Upper lobe of left lung (tissue), 6 donors: ENCODE measurements at places on chromosomes 5 and 9. TPM values are rescaled to one million over a fixed set of nuclear protein-coding genes. Genes with fewer than 3 reads are reported as not detected.

DNA sequence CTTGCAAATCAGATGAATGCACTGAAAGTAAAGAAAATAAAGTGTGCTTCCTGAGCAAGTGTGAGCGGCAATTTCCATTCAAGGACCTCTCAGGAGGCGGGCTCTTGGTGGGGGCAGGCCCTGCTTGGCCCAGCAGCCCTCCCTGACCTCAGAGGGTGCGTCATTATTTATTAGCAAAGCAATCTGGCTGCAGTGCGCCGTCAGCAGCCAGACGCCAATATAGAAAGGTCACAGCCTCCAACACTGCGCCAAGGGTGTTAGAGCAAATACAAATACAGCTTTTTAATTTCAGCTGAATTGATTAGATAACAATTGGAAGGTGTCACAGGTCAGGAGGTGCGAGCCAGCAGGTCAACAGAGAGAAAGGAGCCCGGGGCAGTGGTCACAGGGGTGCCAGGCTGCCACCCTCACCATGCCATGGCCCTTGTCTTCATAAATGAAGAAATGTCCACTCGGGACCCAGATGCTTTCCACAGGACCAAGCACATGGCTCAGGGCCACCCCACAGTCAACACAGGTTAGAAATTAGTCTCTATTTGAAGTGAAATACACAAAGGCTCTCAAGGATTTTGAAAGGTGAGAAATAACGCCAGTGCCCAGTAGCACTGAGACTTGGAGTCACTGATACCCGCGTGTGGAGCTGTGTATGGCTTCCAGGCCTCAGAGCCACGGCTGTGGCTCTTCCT lies 309.8 kb downstream of the IRX2 start:
- H3K4me3 ChIP-seq = no peak overlapping the region
- H3K36me3 ChIP-seq = no peaks in the 10 kb centered on the region
- H3K4me1 ChIP-seq = no peaks in the 10 kb centered on the region
- no peak overlapping the region for H3K27ac ChIP-seq
- DNase-seq = no peak

GRCh38 chr9:121818016-121818661 lies 166.7 kb downstream of the DAB2IP start:
- H3K27ac ChIP-seq = no peak overlapping the region
- H3K36me3 ChIP-seq = no peaks in the 10 kb centered on the region
- H3K27me3 ChIP-seq = no peaks in the 10 kb centered on the region
- no peak overlapping the region for H3K4me3 ChIP-seq

The IFNA2 gene
- total RNA-seq = not detected

DNA sequence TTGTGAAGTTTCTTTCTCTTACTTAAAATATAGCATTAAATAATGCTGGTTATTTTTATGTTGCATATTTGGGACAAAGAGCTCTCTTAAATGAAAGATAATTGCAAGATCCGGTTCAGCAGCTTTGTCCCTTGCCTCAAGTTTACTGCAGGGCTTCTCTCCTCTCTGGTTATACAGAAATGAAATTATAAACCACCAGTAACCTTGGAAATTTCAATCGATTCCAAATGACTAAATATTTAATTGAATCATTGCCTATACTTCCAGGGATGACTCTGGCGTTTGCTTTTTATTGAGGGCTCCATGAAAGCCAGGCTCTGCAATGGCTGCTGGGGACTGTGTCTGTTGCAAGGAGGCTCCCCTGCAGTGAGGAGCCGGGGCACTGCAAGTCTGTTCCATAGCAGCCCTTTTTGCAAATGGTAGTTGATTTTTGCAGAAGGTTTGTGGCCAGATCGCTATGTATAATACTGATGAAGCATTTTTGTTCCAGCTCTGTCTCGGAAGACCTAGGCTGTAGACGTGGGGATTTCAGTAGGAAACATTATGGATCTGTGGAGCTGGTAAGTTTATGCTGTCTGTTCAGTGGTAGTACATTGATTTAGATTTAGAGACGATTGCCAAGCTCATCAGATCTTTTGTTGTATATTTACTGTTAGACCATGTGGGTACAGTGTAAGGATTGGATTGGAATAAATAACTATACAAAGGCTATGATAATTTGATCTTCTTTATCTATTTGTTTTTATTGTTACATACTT lies at the start of gene GARNL3:
TSS of gene GARNL3 (plus strand) at position 313 of the 758 bp plus-strand sequence. CDS start at position 417, 104 bp downstream.
- H3K27me3 ChIP-seq = no peaks in the 10 kb centered on the region
- no peak within 1 kb of the TSS for H3K27ac ChIP-seq
- H3K36me3 ChIP-seq = no peaks in the 10 kb centered on the region
- H3K4me3 ChIP-seq = no peak within 1 kb of the TSS

GRCh38 chr5:116378007-116378776 lies 196.4 kb downstream of the SEMA6A start:
- peaks cover 5% of the 10 kb centered on the region for H3K4me1 ChIP-seq
- no peaks in the 10 kb centered on the region for H3K27me3 ChIP-seq
- DNase-seq = peak; percentile 3
- no peak overlapping the region for H3K4me3 ChIP-seq
- no peak overlapping the region for H3K27ac ChIP-seq

The SV2C gene
- 0.51 TPM for total RNA-seq

The SPATA31C1 gene
- total RNA-seq = not detected

DNA sequence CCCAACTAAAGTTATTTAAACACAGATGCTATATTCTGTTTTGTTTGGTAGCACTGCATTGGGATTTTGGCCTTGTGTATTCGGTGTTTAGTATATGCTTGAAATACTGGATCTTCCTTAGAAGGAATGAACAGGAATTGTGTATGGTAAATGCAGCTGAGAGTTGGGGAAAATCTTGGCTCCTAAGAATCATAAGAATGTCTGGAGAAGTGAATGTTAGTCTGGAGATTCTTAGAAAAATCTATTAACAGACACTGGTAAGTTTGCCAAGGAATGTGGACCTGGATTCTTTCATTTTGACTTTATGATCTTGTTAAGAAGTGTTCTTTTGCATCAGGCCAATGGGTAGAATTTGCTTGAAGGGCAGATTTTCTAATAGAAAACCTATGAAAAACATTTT lies 38.9 kb downstream of the SNX30 start:
- peaks cover 40% of the 10 kb centered on the region for H3K4me1 ChIP-seq
- H3K36me3 ChIP-seq = no peaks in the 10 kb centered on the region
- H3K27me3 ChIP-seq = no peaks in the 10 kb centered on the region
- H3K4me3 ChIP-seq = no peak overlapping the region
- H3K27ac ChIP-seq = peak overlapping the region; percentile 66

- no peak overlapping the region for H3K4me3 ChIP-seq
- H3K36me3 ChIP-seq = no peaks in the 10 kb centered on the region
- H3K27ac ChIP-seq = no peak overlapping the region
- no peaks in the 10 kb centered on the region for H3K27me3 ChIP-seq
Observed at GRCh38 chr9:133008406-133008805, 22.4 kb upstream of the GTF3C5 start.

- H3K27ac ChIP-seq = no peak overlapping the region
- H3K36me3 ChIP-seq = no peaks in the 10 kb centered on the region
- DNase-seq = no peak
- H3K27me3 ChIP-seq = no peaks in the 10 kb centered on the region
Observed at GRCh38 chr5:174606646-174607045, 117.7 kb upstream of the MSX2 start.

GRCh38 chr9:128833696-128834095 lies 4.1 kb upstream of the SPOUT1 start:
- H3K4me1 ChIP-seq = peaks cover 10% of the 10 kb centered on the region
- H3K36me3 ChIP-seq = no peaks in the 10 kb centered on the region
- H3K27ac ChIP-seq = no peak overlapping the region
- no peak overlapping the region for H3K4me3 ChIP-seq
- DNase-seq = no peak

The GBGT1 gene
- 41.8 TPM for total RNA-seq

GRCh38 chr9:4222357-4222756 lies 77.5 kb downstream of the GLIS3 start:
- no peaks in the 10 kb centered on the region for H3K36me3 ChIP-seq
- DNase-seq = no peak
- H3K27me3 ChIP-seq = no peaks in the 10 kb centered on the region

DNA sequence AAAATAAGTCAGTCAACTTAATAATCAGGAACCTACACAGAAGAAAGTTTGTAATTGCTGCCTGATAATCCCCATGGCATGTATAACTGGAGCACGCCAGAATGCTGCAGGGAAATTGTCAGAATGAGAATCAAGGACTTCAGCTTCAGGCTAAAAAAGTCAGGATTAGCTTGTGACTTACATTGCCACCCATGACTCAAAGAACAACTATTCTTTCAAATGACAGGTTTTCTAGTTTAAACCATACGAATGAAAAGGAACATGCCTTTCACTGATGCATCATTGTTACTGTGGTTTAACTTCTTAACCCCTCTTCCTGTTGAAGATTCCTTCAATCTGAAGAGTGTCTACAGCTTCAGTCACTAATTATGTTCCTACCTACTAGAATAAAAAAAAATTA lies 112.4 kb downstream of the ISL1 start:
- H3K27ac ChIP-seq = no peak overlapping the region
- no peak for DNase-seq
- no peaks in the 10 kb centered on the region for H3K27me3 ChIP-seq
- H3K4me1 ChIP-seq = no peaks in the 10 kb centered on the region
- no peaks in the 10 kb centered on the region for H3K36me3 ChIP-seq

The PPIC gene
- total RNA-seq = 19.9 TPM

DNA sequence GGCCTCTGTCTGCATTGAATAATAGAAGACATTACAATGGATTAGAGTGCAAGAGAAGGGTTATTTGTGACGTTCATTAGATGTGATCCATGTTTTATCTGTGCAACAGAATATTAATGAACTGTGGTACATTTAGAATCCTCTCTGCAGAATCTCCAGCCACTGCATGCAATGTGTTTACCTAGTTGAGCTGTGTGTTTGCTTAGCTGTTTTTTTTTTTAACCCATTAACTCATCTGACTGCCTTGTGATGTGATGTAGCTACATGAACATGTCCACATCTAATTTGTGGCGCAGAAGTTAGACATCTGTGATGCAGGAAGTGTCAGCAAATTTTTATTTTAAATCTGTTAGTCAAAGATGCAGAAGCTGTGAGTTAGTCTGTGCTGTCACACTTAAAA lies 236.9 kb downstream of the CD180 start:
- H3K27me3 ChIP-seq = no peaks in the 10 kb centered on the region
- peak overlapping the region; percentile 62 for H3K27ac ChIP-seq
- no peaks in the 10 kb centered on the region for H3K36me3 ChIP-seq
- H3K4me3 ChIP-seq = peak overlapping the region; percentile 19

- no peak overlapping the region for H3K4me3 ChIP-seq
- no peak for DNase-seq
- no peak overlapping the region for H3K27ac ChIP-seq
Observed at GRCh38 chr5:158838781-158839180, 260.9 kb downstream of the EBF1 start.

DNA sequence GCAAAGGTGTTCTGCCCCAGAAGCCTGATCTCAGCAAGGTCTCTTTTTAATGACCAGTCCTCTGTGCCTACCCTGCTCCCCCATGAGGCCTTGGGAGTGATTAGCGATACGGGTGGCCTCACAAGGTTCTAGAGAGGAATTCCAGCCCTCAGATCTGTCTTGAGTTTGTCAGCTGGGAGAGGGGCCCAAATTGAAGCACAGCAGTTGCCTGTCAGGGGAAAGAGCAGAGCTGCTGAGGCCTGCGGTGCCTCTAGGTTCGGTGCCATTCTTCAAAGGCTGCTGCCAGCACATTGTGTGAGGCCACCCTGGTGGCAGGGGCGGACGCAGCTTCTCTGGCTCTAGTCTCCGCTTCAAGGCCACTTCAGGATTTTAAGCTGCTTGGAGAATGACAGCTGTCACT lies 85.7 kb upstream of the GRIA1 start:
- H3K4me3 ChIP-seq = no peak overlapping the region
- no peaks in the 10 kb centered on the region for H3K4me1 ChIP-seq
- no peak overlapping the region for H3K27ac ChIP-seq
- H3K36me3 ChIP-seq = no peaks in the 10 kb centered on the region
- peak; percentile 17 for DNase-seq

DNA sequence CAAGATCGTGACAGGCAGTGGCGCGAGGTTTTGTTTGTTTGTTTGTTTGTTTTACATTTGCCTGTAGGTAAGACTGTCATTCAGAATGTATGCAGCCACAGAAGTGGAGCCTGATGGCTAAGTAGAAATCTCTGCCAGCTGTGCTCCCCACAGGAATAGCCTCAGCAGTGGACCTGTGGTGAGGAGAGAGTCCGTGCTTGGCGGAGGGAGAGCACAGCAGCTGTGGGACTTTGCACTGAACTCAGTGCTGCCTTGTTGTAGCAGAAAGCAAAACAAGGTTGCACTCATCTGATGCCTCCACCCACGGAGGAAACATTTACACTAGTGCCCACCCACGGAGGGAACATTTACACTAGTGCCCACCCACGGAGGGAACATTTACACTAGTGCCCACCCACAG lies 4.4 kb upstream of the ZNF782 start:
- no peak for DNase-seq
- no peak overlapping the region for H3K4me3 ChIP-seq
- H3K27me3 ChIP-seq = no peaks in the 10 kb centered on the region
- H3K36me3 ChIP-seq = no peaks in the 10 kb centered on the region
- peaks cover 9% of the 10 kb centered on the region for H3K4me1 ChIP-seq
- no peak overlapping the region for H3K27ac ChIP-seq

DNA sequence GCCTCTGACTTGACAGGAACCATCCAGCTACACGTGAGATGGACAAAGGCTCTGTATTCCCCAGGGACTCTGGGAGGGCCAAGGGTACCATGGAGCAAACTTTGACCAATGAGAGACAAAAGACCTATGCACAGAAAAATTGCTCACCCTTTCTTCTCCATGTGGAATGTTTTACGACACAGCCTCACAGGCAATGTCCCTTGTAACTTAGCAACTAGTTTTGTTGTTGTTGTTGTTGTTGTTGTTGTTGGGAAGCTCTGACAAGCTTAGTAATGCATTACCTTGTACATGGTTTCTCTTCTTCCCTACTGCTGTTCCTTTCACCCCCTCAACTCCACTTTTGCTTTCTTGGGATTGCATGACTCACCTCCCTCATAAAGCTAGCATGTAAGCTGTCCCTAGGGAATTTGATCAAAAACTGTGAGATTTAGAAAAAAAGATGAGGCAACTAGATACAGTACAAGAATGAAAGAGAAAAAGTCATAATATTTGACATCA lies 550.9 kb downstream of the RAB3C start:
- no peaks in the 10 kb centered on the region for H3K4me1 ChIP-seq
- H3K27me3 ChIP-seq = no peaks in the 10 kb centered on the region
- no peak overlapping the region for H3K27ac ChIP-seq
- no peak overlapping the region for H3K4me3 ChIP-seq
